ENCODE measurements at places on chromosomes 12 and 14. TPM values are rescaled to one million over a fixed set of nuclear protein-coding genes. Genes with fewer than 3 reads are reported as not detected.

- DNase-seq, result peak; percentile 67
Measured at GRCh38 chr14:82855912-82856391, 1322.3 kb upstream of the SEL1L start.

GRCh38 chr12:101564912-101565311 lies 29.9 kb upstream of the MYBPC1 start:
- DNase-seq, result no peak

GRCh38 chr12:117582135-117582784 lies 220.8 kb upstream of the NOS1 start:
- no peak for DNase-seq

The FITM1 gene
- polyA plus RNA-seq, result 2.5 TPM

- DNase-seq, result no peak
Measured at GRCh38 chr12:2064071-2064507, 11.3 kb downstream of the CACNA1C start.

The KLRC3 gene
- polyA plus RNA-seq, result 1.5 TPM

The AKT1 gene
- polyA plus RNA-seq, result 192 TPM

GRCh38 chr12:90984114-90984513 lies 20.7 kb downstream of the EPYC start:
- DNase-seq, result no peak

The RITA1 gene
- polyA plus RNA-seq, result 29.7 TPM

GRCh38 chr12:131642101-131642540 lies 68.8 kb upstream of the SFSWAP start:
- no peak for DNase-seq

DNA sequence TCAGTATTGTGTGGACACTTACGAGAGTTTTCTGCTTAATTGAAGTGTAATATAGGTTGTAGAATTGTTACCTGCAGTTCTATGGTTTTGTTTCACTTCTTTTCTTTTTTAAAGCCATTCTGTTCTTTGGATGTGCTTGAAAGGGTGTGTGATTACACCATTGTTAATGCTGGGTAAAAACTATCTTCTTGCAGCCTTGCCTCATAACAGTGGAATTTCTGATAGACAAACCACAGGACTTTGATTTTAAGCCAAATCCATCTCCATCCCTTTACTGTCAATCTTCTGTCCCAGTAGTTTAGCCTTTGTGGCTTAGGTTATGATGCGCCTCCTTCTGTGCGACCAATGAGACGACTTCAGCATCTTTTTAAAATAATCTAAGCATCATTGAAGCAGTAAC lies 182.3 kb downstream of the PELI2 start:
- DNase-seq, result no peak

GRCh38 chr12:5481645-5482044 lies 49.7 kb downstream of the NTF3 start:
- DNase-seq, result no peak

- no peak for DNase-seq
Measured at GRCh38 chr14:37888234-37888633, 292.8 kb downstream of the TTC6 start.

DNA sequence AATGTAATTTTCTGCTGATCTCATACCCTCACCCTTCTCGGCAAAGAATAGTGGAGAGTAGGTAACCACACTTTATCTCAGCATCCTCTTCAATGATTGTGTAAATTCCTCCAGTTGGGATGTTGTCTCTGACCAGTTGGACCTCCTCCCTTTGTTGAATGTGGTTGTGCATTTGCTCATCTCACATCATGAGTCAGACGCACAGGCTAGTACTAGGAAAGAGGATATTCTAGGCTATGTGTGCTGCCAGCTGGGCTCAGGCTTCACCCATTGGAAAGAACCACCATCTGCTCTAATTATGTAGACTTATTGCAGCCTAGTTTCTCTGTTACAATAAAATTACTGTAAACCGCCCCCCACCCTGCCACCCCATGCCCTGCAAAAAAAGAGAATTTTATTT lies 90.3 kb downstream of the LMO3 start:
- no peak for DNase-seq

The OGFOD2 gene
- polyA plus RNA-seq, result 12.7 TPM

DNA sequence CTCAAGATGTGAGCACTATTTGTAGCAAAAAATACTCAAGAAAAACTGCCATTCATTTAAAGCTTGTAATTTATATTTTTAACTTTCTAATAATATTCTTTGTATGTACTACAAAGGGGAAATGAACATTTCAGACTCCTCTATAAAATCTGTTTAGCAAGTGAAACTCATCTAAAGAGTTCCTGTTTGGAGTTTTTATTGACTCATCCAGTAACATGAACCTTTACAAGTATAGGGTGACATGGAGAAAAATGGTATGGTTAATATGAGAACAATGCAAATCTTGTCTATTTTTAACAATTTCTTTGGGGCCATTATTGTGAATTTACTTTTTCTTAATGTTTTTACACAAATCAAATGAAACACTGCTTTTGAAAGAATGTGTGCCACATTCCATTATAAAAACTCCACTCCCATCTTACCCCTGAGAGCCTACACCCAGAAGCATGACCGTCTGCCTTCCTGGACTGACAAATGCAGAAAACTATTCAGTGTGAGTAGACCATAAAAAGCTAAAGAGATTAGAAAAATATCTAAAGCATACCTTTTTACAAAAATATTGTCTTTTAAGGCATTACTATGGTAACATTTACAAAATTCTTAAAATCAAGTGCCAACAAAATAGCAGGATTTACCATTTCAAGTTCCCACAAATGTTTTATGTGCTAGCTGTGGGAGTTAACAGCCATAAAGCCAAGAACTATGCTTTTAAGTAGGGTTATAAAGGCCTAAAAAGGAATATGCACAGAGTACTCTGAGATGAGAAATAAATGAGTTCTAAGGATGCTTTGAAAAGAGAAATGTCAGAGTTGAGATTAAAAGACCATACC lies 144.0 kb downstream of the ADAMTS20 start:
- no peak for DNase-seq

DNA sequence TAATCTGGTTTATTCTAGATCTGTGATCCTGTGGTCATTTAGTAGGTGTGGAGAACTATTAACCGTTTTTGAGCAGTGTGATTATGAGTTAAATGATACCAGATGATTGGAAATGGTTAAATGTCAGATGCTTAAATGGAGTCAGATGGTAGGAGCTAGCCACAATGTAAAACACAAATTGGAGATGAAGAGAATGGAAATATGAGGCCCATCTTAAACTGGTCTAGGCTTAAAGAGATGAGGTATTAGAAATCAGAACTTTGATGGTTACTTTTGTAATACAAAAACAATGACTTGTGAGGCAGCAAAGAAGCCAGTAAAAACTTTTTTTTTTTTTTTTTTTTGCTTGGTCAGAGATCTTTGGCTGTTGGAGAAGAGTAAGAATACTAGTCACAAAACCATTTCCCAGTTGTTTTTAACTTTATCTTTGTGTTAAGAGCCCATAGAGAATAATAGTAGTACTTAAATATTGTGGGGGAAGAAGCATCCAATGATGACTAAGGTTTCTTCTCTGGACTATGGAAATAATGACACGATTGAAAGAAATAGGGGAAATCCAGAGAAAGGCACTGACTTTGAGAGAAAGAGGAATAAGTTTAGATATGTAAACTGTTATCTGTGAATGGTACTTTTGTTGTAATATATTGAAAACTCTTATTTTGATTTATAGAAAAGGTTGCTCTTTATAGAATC lies 95.9 kb downstream of the WNK1 start:
- no peak for DNase-seq

The NEMF gene
- polyA plus RNA-seq, result 12.6 TPM

DNA sequence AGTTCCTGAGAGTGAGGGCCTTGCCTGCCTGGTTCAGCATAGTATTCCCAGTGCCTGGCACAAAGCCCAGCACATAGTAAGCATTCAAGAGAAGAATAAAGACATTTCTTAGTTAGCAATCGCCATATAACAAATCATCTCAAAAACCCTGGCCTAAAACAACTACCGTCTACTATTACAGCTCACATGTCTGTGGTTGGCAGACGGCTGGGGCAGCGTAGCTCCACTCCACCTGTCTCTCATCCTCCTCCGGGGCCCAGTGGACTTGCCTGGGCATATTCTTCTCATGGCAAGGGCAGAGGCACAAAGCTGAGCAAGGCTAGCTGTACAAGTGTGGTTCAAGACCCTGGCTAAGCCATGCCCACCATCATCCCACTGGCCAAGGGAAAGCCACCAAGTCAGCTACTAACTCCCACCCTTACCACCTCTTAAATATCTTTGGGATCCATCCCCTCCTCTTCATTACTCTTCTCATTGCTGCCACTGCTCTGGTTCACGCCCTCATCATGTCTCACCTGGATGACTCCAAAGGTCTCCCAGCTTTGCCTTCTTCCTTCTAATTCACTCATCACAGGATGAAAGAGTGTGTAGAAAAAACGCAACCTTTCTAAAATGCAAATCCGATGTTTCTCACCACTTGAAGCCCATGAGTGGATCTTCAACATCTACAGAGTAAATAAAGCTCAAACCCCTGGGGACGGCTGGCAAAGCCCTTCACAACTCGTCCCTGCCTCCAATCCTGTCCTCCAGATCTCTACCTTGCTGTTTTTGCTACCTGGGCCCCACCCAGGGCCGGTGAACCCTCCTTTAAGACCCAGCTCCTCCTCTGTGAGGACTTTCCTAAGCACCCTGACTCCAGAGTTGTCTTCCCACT lies 10.4 kb downstream of the TMEM229B start:
- no peak for DNase-seq

DNA sequence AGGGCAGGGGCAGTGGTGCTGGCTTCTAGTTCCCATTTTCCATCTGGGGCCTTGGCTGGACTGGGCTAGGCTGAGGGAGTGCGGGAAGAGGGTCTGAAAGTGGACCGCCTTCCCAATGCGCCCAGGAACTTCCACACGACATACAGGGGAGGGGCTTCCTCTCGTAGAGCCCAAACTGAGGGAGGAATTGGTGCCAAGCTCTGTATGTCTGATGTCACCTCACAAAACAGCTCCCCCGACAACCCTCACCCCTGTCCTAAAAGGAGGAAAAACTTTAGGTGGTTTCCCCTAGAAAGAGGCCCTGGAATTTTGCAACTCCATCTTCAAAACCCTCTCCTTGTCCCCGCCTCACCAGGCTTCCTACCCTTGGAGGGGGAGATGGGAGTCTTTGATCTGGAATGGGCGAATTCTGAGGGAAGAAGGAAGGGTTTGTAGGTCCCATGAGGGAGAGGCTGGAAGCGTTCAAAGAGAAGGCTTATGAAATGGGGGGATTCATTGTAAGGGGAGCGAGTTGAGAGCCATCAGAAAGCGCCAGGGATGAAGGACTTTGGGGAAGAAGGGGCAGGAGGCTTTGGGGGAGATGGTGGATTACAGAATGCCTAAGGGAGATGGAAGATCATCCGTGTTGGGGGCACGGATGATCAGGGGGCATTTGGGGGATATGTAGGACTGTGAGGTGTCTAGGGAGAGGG lies 844 bp downstream of the GLTP start:
- DNase-seq, result peak; percentile 57

The PZP gene
- not detected for polyA plus RNA-seq

- DNase-seq, result peak; percentile 36
Measured at GRCh38 chr12:15996254-15996653, 85.1 kb downstream of the DERA start.

The PMCH gene
- not detected for polyA plus RNA-seq

The DHRS4 gene
- 29.5 TPM for polyA plus RNA-seq

DNA sequence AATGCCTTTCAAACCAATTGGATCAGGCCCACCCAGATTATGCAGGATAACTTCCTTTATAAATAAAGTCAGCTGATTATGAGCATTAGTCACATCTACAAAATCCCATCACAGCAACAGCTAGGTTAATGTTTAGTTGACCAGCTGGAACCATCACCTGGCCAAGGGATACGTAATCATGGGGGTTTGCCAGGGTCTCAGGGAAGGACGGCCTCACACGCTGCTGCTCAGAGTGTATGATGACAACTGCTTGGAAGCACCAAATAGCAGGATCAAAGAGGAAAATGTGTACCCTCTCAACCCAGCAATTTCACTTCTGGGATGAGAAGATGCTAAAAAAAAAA lies 162.6 kb downstream of the SLC15A4 start:
- no peak for DNase-seq

DNA sequence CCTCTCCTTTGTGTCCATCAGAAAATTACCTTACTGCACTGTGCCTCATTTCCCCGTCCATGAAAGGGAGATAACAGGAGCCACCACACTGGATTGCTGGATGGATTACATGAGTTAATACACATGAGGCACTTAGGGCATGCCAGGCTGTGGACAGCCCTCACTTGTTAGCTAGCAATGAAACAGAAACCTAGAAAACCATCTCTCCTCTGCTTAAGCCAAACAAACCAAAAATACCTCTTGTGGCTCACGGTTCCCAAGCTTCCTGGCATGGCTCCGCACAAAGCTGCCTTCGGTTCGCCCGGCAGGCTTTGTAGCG lies 660 bp upstream of the HCFC2 start:
- no peak for DNase-seq

The RPS26 gene
- polyA plus RNA-seq, result 755 TPM

- DNase-seq, result no peak
Measured at GRCh38 chr12:28759333-28759732, 389.7 kb upstream of the FAR2 start.

DNA sequence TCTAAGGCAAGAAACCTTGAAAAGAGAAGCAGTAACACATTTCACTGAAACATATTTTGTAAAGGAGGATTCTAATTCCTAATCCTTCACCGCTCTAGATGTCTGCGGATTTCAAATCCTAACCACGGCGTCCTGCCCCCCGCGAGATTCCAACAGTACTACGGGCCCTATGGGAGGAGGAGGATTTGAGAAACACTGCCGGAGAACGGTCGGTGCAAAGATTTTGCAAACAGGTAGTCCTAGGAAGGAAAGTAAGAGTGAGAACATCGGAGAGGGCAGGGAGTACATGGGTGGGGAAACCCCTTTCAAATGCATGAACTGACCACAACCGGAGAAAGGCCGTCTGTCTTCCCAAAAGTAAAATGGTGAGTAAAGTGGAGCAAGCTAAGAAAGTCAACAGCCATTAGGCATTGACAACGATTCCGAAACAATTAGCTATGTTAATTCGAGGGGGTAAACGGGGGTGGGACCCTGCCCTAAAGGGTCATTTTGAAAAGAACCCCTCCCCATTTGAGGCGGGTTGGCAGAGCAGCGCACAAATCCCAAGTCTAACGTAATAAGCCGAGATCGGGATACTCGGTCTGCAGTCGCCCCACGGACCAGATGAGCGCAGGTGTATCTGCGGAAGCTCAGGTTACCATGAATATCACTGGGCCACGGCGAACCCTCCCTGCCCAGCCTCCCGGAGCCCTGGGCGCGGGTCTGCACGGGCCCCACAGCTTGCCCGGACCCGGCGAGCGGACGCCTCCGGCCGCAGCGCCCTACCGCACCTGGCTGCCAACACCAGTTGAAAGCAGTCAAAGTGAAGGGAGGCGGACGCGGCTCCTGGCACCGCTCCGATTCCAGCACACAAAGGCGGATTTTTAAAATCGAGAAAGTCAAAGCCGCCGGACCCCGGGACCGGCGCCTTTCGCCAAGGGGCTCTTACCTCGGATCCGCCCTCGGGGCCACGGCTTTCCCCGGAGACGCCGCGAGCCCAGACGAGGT lies 662 bp downstream of the EPS8 start:
- peak; percentile 50 for DNase-seq

The OR4Q3 gene
- polyA plus RNA-seq, result not detected

The FAM181A gene
- polyA plus RNA-seq, result 2.3 TPM

The PLEKHD1 gene
- polyA plus RNA-seq, result 0.27 TPM

GRCh38 chr12:68883151-68883550 lies 49.8 kb downstream of the CPM start:
- DNase-seq, result no peak

- DNase-seq, result peak; percentile 64
Measured at GRCh38 chr12:22593864-22594263, 31.1 kb upstream of the ETNK1 start.

Data from brain (organoid and tissue), 16 donors.